Trophoblast cell (in vitro differentiated cells and primary cell): ENCODE measurements at places on chromosomes 12 and 14.
A peak's percentile ranks its signal among the peaks of the same experiment; 100 is the strongest.

- H3K36me3 ChIP-seq = no peaks in the 10 kb centered on the region
- no peaks in the 10 kb centered on the region for H3K4me1 ChIP-seq
- H3K27ac ChIP-seq = no peak overlapping the region
- DNase-seq = no peak
- H3K4me3 ChIP-seq = no peak overlapping the region
These were observed 149.5 kb downstream of the STXBP6 start for GRCh38 chr14:24900269-24901100.

- no peak for DNase-seq
- no peaks in the 10 kb centered on the region for H3K36me3 ChIP-seq
- H3K27me3 ChIP-seq = no peaks in the 10 kb centered on the region
- no peak overlapping the region for H3K4me3 ChIP-seq
- peaks cover 48% of the 10 kb centered on the region for H3K4me1 ChIP-seq
These were observed 1.4 kb downstream of the TNS2 start for GRCh38 chr12:53051058-53051880.

- no peak overlapping the region for H3K4me3 ChIP-seq
- no peak overlapping the region for H3K27ac ChIP-seq
- DNase-seq = no peak
- no peaks in the 10 kb centered on the region for H3K27me3 ChIP-seq
- no peaks in the 10 kb centered on the region for H3K36me3 ChIP-seq
These were observed 39.7 kb upstream of the EML1 start for GRCh38 chr14:99753225-99754140.

- no peak overlapping the region for H3K4me3 ChIP-seq
- H3K27me3 ChIP-seq = no peaks in the 10 kb centered on the region
These were observed 269.7 kb upstream of the FAR2 start for GRCh38 chr12:28879379-28879778.

GRCh38 chr14:93857500-93858283, 69.4 kb upstream of the PRIMA1 start:
- no peak overlapping the region for H3K27ac ChIP-seq
- no peaks in the 10 kb centered on the region for H3K36me3 ChIP-seq
- H3K4me3 ChIP-seq = no peak overlapping the region
- no peak for DNase-seq
- no peaks in the 10 kb centered on the region for H3K4me1 ChIP-seq

GRCh38 chr14:102462391-102462790, 47.2 kb downstream of the ANKRD9 start:
- no peak for DNase-seq
- no peaks in the 10 kb centered on the region for H3K4me1 ChIP-seq
- H3K27me3 ChIP-seq = no peaks in the 10 kb centered on the region
- H3K36me3 ChIP-seq = peaks cover 18% of the 10 kb centered on the region
- H3K4me3 ChIP-seq = no peak overlapping the region

DNA sequence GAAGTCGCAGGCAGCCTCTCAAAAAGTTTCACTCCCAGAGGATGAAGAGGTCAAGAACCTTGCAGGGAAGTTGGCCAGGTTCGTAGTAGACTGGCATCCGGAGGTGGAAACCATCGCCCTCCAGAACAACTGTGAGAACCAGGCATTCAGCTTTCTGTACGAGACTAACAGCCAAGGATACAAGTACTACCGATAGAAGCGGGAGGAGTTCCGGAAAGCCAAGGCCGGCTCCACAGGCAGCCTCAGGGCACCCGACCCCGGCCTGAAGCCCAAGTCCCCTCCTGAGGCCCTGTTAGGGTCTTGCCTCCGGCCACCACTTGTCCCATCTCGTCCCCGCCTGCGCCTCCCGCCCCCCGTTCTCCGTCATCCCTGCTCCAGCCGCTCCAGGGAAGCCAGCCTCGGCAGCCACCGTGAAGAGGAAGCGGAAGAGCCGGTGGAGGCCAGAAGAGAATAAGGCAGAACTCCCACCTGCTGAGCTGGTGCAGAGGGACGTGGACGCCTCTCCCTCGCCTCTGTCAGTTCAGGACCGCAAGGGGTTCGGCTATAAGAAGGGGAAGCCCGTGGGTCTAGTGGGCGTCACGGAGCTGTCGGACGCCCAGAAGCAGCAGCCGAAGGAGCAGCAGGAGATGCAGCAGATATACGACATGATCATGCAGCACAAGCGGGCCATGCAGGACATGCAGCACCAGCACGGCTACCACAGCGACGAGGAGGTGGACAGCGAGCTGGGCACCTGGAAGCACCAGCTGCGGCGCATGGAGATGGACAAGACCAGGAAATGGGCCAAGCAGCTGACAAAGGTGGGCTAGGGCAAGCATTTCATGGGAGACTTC, 366.8 kb upstream of the ATXN7L3B start:
- no peak overlapping the region for H3K4me3 ChIP-seq
- DNase-seq = no peak
- H3K27ac ChIP-seq = no peak overlapping the region
- H3K36me3 ChIP-seq = no peaks in the 10 kb centered on the region
- H3K4me1 ChIP-seq = no peaks in the 10 kb centered on the region

- H3K4me3 ChIP-seq = no peak overlapping the region
- no peaks in the 10 kb centered on the region for H3K4me1 ChIP-seq
- no peaks in the 10 kb centered on the region for H3K27me3 ChIP-seq
- no peak for DNase-seq
- no peaks in the 10 kb centered on the region for H3K36me3 ChIP-seq
These were observed 19.0 kb upstream of the HNF1A start for GRCh38 chr12:120959111-120959878.

- no peak overlapping the region for H3K4me3 ChIP-seq
- H3K27me3 ChIP-seq = peaks cover 35% of the 10 kb centered on the region
- DNase-seq = no peak
- H3K27ac ChIP-seq = no peak overlapping the region
These were observed 1.4 kb upstream of the FOXN4 start for GRCh38 chr12:109310247-109311125.

GRCh38 chr14:88825503-88825902, 1.1 kb downstream of the TTC8 start:
- H3K27ac ChIP-seq = no peak overlapping the region
- no peaks in the 10 kb centered on the region for H3K36me3 ChIP-seq
- H3K4me1 ChIP-seq = no peaks in the 10 kb centered on the region
- no peak overlapping the region for H3K4me3 ChIP-seq

DNA sequence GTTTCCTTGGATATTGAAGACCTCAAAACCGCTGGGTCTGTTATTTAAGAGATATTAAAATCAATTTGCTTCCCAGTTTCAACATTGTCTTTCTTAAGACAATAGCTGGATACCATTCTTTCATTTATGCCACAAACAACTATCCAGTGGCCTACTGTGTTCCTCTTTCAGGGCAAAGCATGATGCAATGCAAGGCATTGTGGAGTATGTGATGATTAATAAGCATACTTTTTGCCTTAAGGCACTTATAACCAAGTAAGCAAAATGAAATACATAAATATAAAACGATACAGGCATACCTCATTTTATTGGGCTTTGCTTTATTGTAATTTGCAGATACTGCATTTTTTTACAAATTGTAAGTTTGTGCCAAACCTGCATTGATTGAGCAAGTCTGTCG, 45.5 kb downstream of the SCN8A start:
- H3K27me3 ChIP-seq = no peaks in the 10 kb centered on the region
- H3K4me3 ChIP-seq = no peak overlapping the region
- no peaks in the 10 kb centered on the region for H3K4me1 ChIP-seq
- peak; percentile 69 for DNase-seq
- H3K27ac ChIP-seq = no peak overlapping the region
- H3K36me3 ChIP-seq = no peaks in the 10 kb centered on the region

GRCh38 chr12:120416490-120417216, 21.3 kb upstream of the COX6A1 start:
- H3K4me3 ChIP-seq = no peak overlapping the region
- H3K27ac ChIP-seq = no peak overlapping the region
- H3K4me1 ChIP-seq = peaks cover 5% of the 10 kb centered on the region

- peak overlapping the region; percentile 71 for H3K4me3 ChIP-seq
- peak; percentile 42 for DNase-seq
- H3K27me3 ChIP-seq = no peaks in the 10 kb centered on the region
- H3K36me3 ChIP-seq = peaks cover 7% of the 10 kb centered on the region
These were observed 557 bp downstream of the COPS7A start for GRCh38 chr12:6724409-6724797.

- DNase-seq = no peak
- no peaks in the 10 kb centered on the region for H3K36me3 ChIP-seq
- no peaks in the 10 kb centered on the region for H3K4me1 ChIP-seq
- no peaks in the 10 kb centered on the region for H3K27me3 ChIP-seq
- no peak overlapping the region for H3K4me3 ChIP-seq
- H3K27ac ChIP-seq = no peak overlapping the region
These were observed 562.2 kb downstream of the GALC start for GRCh38 chr14:87430810-87431209.

DNA sequence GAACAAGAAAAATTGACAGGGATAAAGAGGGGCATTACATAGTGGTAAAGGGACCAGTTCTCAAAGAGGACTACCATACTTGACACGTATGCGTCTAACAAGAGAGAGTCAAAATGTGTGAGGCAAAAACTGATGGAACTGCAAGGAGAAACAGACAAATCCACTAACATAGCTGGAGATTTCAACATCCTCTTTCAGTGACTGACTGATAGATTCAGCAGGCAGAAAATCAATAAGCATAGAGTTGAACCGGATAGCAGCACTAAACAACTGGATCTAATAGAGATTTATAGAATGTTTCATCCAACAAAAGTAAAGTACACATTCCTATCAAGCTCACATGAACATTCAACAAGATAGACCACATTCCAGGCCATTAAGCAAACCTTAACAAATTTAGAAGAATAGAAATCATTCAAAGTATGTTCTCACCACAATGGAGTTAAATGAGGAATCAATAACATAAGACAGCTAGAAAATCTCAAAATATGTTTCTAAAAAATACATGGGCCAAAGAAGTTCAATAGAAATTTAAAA, 16.1 kb upstream of the CRACR2A start:
- H3K27me3 ChIP-seq = no peaks in the 10 kb centered on the region
- peak; percentile 48 for DNase-seq
- no peaks in the 10 kb centered on the region for H3K36me3 ChIP-seq
- H3K4me1 ChIP-seq = no peaks in the 10 kb centered on the region

- H3K4me1 ChIP-seq = peaks cover 18% of the 10 kb centered on the region
- no peaks in the 10 kb centered on the region for H3K36me3 ChIP-seq
- no peaks in the 10 kb centered on the region for H3K27me3 ChIP-seq
- no peak overlapping the region for H3K4me3 ChIP-seq
These were observed 16.8 kb upstream of the MYL2 start for GRCh38 chr12:110937104-110937641.

GRCh38 chr12:119180380-119181040, 1.8 kb downstream of the HSPB8 start:
- peaks cover 3% of the 10 kb centered on the region for H3K36me3 ChIP-seq
- peaks cover 30% of the 10 kb centered on the region for H3K4me1 ChIP-seq
- peak overlapping the region; percentile 97 for H3K27ac ChIP-seq
- no peaks in the 10 kb centered on the region for H3K27me3 ChIP-seq

GRCh38 chr12:42568952-42569915, 20.3 kb downstream of the PRICKLE1 start:
- H3K27me3 ChIP-seq = no peaks in the 10 kb centered on the region
- no peaks in the 10 kb centered on the region for H3K4me1 ChIP-seq
- H3K4me3 ChIP-seq = no peak overlapping the region

DNA sequence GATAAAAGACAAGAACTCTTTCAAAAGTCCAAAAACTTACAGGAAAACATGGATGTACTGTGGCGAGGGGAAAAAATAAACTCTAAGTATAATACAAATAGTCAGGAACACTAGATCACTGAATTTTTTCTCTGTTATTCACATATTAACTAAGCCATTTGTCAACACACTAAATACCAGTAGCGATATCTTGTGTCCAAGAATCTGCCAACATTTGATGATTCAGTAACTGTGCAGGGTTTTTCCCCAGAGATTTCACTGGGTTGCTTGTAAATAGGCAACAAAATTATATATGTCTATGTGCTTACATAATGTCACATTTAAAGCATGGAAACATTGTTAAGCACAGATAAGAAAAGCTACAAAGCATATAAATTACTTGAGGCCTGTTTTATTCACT, 205.9 kb downstream of the KIF21A start:
- H3K4me3 ChIP-seq = no peak overlapping the region
- H3K4me1 ChIP-seq = no peaks in the 10 kb centered on the region
- no peak overlapping the region for H3K27ac ChIP-seq
- DNase-seq = peak; percentile 65

DNA sequence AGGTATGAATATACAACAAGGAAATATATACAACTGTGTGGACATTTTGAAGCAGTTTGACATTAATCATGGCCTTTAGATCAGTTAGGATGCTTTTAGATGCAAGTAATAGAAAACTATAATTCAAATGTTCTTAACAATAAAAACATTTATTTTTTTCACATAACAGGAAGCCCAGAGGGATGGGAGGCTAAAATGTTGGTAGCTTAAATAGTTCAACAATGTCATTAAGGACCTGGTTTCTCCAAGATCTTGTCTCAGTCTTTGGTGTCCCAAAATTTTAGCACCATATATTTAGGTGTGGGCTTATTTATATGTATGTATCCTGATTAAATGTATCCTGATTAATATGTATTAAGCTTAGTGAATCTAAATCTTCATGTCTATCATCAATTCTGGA, 292.4 kb downstream of the NUAK1 start:
- H3K4me1 ChIP-seq = no peaks in the 10 kb centered on the region
- no peak overlapping the region for H3K4me3 ChIP-seq
- DNase-seq = no peak
- no peak overlapping the region for H3K27ac ChIP-seq
- no peaks in the 10 kb centered on the region for H3K36me3 ChIP-seq

DNA sequence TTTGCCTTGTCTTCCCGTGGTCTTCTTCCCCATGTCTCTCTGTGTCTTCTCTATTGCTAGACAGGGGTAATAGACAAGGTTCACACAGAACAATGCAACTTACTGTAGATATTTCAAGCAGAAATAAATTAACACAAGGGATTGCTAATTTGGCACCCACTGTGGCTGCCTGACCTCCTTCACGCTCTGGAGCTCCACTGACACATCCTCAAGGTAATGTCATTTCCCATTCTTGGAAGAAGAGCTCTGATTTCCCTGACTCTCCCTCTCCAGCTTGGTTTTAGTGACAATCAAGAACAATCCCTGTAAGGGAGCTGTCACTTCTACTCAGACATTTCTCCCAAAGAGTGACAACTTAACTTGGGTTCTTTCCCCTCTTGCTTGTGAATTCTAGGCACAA, 105.4 kb upstream of the NAP1L1 start:
- DNase-seq = no peak
- no peaks in the 10 kb centered on the region for H3K4me1 ChIP-seq
- H3K27ac ChIP-seq = no peak overlapping the region
- no peak overlapping the region for H3K4me3 ChIP-seq
- no peaks in the 10 kb centered on the region for H3K36me3 ChIP-seq
- no peaks in the 10 kb centered on the region for H3K27me3 ChIP-seq

- no peak overlapping the region for H3K4me3 ChIP-seq
- H3K36me3 ChIP-seq = no peaks in the 10 kb centered on the region
- no peak overlapping the region for H3K27ac ChIP-seq
These were observed 1.4 kb downstream of the SYT10 start for GRCh38 chr12:33438025-33438772.

- H3K4me3 ChIP-seq = no peak overlapping the region
- DNase-seq = no peak
- H3K4me1 ChIP-seq = no peaks in the 10 kb centered on the region
- no peak overlapping the region for H3K27ac ChIP-seq
- H3K27me3 ChIP-seq = no peaks in the 10 kb centered on the region
These were observed 27.6 kb upstream of the SEL1L start for GRCh38 chr14:81561084-81561775.
